ENCODE measurements at places on chromosomes 4 and X.

- DNase-seq, result no peak
These were observed 1.1 kb downstream of the DCK start for GRCh38 chr4:70994387-70995099.

GRCh38 chr4:52658641-52659000 is 480 bp downstream of the USP46 start:
- no peak for DNase-seq

GRCh38 chr4:173807347-173807746 is 277.3 kb upstream of the HAND2 start:
- DNase-seq, result no peak

DNA sequence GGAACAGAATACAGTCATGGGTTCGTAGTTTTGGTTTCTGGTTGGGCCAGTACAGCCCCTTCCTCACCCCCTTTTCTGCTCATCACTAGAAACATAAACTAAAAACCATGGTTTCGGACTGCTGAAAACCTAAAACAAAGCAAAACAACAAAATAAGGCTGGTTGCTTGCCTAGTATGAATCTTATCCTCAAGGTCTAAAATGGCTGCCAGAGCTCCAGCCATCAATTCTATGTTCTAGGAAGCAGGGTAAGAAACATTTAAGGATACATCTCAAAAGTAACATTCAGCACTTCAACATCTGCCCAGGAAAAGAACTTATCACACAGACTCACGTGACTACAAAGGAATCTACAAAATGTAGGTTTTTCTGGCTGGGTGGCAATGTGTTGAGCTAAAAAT is 31.5 kb downstream of the PPP3CA start:
- DNase-seq, result no peak

DNA sequence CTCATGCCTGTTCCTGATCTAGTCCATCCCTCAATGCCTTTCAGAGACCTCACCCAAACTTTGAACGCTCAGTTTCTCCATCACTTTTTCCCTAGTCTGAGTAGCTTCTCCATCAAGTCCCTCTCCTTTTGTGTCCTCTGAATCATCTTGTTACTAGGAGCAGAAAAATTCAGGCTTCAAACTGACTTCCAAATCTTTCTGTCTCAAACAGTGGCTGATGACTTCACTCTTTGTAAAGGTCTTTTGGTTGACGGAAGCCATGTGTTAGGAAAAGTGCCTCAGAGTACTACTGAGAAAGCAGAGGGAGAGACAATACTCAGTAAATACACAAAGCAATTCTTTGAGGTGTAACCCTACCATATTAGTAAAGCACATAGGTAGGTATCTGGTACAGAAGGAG is 65.7 kb upstream of the CAMK2D start:
- DNase-seq, result peak; percentile 7

DNA sequence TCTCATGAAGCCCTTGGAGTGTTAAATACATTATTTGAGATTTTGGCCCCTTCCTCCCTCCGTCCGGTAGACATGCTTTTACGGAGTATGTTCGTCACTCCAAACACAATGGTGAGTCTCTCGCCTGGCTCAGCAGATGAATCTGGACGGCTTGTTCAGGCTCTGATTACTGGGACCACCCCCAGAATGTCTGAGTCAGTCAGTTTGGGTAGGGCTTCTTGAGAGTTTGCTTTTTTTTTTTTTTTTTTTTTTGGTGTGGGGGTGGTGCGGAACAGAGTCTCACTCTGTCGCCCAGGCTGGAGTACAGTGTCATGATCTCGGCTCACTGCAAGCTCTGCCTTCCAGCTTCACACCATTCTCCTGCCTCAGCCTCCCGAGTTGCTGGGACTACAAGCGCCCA is 62.4 kb upstream of the MSANTD1 start:
- DNase-seq, result no peak

DNA sequence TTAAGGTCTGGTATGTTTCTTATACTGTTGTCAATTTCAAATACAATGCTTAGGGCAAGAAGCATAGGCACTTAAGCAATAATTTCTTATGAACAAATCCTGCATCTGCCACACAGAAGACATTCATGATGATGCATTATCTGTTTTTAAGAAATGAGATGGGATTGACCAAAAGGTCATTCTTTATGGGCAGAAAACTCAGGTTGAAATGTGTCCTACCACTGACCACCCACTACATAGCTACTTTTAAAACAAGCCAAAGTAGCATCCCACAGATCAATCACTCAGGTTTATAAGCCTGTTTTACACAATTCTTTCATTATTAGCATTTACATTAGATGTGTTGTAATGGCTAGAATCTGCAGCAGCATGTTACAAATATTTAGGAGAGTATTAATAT is 617.8 kb downstream of the PCDH7 start:
- no peak for DNase-seq
